ENCODE measurements at places on chromosomes 1 and 21.

DNA sequence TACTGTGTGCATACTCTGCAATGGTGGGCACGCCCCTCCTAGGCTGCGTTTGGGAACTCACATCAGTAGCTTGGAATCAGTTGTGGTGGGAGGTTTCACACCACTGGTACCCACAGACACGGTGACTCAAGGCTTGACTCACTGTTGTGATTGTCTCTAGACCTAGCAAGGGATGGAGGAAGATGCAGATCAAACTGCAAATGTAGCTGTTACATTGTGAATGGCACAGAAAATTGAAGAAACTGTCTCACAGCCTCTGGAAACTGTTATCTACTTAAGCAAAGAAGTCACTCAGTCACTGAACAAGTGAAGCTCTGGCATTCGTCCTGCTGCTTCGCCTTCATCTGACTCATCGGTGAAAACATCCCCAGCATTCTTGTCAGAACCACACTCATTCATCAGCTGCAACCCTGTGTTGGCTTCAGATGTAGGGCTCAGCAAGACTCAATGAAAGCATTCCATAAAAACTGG, 59.5 kb downstream of the POFUT2 start:
- peak; percentile 49 for DNase-seq

DNA sequence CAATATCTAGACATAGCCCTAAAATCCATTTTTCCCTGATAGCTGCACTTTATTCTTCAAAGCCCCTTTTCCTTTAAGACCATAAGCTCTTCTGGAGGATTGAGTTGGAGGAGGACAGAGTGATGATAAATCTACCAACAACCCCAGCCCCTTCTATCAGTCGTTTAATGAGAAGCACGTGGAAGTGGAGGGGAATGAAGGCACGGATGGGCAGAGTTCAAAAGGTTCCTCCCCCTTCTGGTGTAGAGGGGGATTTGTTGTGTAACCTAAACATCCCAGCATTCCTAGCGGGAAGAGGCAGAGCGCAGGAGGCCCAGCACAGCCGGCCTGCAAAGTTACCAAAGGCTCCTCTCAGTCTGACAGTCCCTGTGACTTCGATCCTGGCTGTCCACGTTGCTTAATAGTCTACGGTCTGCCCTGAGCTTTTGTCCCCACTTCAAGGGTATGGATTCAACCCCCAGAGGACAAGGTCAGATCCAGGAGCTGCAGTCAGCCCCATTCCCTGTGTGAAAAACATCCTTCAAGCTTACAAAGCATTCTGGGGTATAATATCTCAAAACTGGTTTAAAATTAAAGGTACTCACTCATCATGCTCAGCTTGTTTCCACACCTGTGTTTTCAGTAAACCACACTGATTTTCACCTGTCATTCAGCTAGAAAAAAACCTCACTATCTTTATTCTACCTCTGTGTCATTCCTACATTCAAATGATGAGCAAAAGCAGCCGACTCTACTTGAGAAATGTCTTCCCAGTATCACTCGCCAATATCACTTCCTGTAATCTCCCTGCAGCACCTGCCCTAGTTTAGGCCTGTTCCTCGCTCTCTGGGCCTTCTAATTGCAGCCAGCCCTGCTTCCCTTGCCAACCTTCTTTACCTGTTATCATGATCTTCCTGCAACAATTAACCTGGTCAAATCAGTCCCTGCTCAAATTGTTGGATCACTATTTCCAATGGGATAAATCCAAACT, 117.9 kb downstream of the PLPP3 start:
- no peak for DNase-seq

- no peak for DNase-seq
These were observed 2.4 kb upstream of the SH3D21 start for GRCh38 chr1:36303650-36304360.

GRCh38 chr21:40043423-40043822, 176.2 kb downstream of the PCP4 start:
- no peak for DNase-seq

DNA sequence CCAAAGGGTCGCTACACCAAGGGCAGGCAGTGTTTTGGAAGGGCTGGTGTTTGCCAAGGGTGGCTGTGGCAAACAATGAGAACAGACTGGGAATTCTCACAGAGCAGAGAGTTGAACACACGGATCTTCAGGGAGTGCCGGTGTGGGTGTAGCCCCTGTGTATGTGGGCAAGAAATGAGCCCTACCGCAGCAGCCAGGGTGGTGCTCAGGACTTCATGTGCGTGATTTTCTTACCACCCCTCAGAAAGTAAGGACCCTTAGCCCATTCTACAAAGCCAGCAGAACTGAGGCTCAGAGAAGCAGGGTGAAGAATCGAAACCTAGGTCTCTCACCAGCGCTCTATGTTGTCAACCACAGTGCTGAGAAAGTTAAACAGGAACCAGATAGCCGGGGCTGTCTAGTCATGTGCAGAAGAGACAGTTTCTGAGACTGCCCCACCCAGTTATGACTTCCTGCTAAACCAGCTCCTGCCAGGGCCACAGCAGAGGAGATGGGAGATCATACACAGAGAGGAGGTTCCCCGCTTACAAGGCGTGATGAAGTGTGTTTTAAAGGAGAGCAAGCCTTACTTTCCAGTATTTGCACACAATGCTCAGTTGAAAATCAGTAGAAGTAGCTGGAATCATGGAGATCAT, 21.9 kb upstream of the MORC3 start:
- DNase-seq = peak; percentile 35

- no peak for DNase-seq
These were observed 289.4 kb upstream of the ADGRL4 start for GRCh38 chr1:79295967-79296366.

- no peak for DNase-seq
These were observed at the start of gene PYHIN1 for GRCh38 chr1:158931055-158931737. Gene PYHIN1 (plus strand): TSS chr1:158931552. CDS start chr1:158936911, 5,359 bp downstream.

- DNase-seq = no peak
These were observed 65.5 kb downstream of the ERI3 start for GRCh38 chr1:44289530-44289929.

DNA sequence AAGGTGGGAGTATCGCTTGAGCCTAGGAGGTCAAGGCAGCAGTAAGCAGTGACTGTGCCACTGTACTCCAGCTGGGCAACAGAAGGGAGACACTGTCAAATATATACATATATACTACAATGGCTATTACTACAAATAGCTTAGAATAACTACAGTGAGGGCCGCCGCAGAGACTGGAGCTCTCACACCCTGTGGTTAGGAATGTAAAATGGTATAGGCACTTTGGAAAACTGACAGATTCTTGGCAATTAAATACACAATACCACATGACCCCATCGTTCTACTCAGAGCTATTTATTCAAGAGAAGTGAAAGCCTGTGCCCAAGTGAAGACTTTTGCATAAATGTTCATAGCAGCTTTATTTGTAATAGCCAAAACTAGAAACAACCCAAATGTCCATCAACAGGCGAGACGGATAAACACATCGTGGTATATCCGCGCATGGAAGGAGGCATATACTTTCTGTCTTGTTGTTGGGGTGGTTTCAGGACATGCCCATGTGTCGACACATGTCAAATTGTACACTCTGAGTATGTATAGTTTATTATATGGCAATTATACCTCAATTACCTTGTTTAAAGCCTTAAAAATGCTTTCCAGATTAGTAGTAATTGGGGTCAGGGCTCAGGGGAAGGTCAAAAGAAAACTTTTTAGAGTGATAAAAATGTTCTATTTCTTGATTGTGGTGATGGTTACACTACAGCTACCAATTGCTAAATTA, 123.4 kb downstream of the RIPK4 start:
- DNase-seq = no peak

- no peak for DNase-seq
These were observed 301.1 kb upstream of the NRIP1 start for GRCh38 chr21:15365751-15366392.

DNA sequence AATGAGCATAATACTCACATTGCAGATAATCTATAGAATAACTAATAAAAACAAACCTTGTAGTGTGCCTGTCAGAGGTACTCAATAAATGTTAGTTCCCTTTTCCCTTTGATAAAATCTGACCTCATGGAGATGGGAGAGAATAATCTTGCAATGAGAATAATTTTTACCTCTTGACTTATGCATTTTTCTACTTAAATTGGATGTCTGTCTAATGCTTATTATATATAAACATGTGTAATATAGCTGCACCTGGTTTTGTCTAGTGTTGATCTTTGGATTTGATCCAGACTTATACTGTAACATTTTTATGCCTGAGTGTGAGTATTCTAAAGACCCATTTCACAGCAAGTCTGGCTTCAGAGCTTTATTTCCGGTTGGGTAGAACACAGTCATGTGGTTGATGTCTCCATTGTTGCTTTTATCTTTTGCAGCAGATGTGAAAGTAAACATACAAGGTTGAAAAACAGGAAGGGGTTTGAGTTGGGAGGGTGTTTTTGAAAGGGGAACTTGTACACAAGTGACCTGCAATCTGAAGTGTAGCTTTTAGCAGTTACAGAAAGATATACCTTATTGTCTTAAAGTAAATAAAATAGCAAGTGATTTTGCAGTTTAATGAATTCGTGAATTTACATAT, 12.4 kb downstream of the EPB41 start:
- DNase-seq = peak; percentile 14

GRCh38 chr1:160862203-160863060, at the start of gene CD244:
Gene CD244 (minus strand): TSS chr1:160862887. CDS start chr1:160862677, 210 bp downstream.
- DNase-seq = no peak

DNA sequence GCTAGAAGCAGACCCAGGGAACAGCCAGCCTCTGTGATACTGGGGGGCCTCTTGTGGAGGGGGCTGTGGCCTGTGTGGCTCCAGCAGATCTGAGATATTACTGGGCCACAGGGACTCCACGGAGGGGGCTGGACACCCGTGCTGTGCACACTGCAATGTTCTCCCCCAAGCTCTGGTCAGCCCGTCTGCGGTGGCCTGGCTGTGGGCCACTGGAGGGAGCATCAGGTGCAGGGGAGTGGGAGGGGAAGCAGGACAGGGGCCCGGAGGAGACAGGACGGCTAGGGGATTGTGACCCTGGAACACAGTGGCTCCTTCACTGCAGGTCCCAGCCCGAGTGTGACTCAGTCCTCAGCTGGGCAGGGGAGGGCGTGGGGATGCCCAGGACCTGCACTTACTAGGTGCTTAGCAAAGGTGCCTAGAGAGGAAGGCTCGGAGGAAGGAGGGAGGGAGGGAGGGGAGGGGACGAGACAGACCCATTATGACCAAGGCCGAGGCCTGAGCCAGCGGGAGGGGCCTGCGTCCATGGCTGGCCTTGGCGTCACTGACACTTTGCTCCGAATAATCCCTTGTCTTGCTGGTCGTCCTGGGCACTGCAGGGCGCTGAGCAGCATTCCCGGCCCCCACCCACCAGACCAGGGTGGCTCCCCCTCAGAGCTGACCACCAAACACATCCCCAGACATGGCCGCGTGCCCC, 44.2 kb downstream of the PRDM16 start:
- no peak for DNase-seq

GRCh38 chr1:182549811-182550210, 39.2 kb downstream of the RNASEL start:
- DNase-seq = no peak

DNA sequence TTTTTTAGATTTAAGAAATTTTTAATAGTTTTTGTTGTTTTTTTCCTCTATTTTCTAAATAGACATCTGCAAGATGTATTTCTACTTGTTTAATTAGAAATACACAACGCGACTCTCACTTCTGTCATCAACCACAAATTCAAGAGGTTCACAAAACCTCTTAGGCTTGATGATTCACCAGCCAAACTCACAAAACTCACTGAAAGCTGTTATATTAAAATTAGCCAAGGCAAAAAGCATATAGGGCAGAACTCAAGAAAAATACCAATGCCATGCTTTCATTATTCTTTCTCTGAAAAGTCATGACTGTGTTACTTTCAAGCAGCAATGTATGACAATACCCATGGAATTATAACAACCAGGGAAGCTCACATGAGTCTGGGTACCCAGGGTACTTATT, 487.0 kb upstream of the RGS18 start:
- DNase-seq = no peak

GRCh38 chr1:162471290-162471853, 26.2 kb upstream of the UHMK1 start:
- no peak for DNase-seq

- no peak for DNase-seq
These were observed 113.6 kb upstream of the TIAM1 start for GRCh38 chr21:31457675-31458074.

- no peak for DNase-seq
These were observed 72.2 kb upstream of the SELENON start for GRCh38 chr1:25727635-25728286.
